ENCODE measurements at places on chromosomes 12 and 14.

- no peak for DNase-seq
These were observed 66.0 kb downstream of the DENND5B start for GRCh38 chr12:31524791-31525495.

DNA sequence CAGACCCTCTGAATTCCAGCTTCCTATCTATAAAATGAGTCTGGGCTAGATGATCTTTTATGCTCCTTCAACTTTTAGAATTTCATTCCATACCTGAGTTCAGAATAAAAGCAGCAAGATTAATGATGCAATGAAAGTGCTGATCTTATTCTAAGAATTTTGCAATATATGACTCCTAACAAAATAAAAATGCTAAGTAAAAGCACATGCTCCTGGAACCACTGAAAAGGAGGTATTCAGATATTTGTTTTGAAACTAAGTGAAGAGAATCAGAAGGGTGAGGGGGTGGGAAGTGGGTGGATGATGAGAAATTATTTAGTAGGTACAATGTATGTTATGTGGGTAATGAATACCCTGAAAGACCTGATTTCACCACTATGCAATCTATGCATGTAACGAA, 216.6 kb downstream of the PTPRO start:
- no peak for DNase-seq

DNA sequence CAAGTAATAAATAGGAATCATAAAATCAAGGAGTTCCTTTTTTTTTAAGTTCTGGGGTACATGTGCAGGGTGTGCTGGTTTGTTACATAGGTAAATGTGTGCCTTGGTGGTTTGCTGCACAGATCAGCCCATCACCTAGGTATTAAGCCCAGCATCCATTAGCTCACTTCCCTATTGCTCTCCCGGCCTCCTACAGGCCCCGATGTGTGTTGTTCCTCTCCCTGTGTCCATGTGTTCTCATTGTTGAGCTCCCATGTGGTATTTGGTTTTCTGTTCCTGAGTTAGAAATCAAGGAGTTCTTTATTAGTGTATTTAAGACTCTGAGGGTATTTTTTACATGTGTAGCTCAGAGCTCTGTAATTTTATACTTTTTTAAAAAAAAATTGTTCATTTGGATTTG, 86.0 kb downstream of the SCFD1 start:
- no peak for DNase-seq

DNA sequence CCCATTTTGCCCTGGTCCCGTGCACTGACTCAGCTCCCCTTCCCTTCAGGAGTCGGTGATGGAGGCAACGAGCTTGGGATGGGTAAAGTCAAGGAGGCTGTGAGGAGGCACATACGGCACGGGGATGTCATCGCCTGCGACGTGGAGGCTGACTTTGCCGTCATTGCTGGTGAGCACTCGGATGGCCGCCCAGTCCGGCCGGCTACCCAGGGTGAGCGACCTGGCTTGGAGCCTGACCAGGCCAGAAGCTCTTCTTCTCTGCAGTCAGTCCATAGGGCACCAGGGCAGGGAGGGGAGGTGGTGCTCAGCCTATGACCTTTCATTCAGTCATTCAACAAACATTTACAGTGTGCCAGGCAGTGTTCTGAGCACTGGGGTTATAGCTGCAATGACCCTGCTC, 39.8 kb downstream of the GPR68 start:
- no peak for DNase-seq

DNA sequence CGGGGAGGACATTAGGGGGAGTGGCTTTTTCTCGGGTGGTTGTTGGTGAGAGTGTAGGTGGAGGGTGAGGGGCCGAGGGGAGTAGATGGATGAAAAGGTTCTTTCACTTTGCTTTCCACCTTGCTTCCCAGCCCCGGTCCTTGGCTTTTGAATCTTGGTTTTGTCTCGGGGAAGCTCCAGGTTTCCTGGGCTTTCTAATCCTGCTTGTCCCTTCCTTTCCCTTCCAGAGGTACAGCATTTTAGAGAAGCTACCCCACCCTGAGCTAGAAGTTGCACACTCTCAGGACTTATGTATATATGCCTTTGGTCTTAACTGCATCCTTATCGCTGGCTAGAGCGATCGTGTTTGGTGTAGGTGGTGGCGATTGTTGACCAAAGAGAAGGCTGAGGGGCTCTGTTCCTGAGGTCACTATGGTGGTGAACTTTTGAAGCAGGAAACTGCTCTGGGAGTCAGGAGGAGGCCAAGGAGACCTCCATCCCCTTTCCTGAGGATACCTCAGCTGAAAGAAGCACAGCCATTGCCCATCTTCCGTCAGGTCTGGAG, 862 bp downstream of the PIP4K2C start:
- DNase-seq, result no peak

GRCh38 chr12:6069437-6070093, 54.9 kb downstream of the VWF start:
- no peak for DNase-seq

DNA sequence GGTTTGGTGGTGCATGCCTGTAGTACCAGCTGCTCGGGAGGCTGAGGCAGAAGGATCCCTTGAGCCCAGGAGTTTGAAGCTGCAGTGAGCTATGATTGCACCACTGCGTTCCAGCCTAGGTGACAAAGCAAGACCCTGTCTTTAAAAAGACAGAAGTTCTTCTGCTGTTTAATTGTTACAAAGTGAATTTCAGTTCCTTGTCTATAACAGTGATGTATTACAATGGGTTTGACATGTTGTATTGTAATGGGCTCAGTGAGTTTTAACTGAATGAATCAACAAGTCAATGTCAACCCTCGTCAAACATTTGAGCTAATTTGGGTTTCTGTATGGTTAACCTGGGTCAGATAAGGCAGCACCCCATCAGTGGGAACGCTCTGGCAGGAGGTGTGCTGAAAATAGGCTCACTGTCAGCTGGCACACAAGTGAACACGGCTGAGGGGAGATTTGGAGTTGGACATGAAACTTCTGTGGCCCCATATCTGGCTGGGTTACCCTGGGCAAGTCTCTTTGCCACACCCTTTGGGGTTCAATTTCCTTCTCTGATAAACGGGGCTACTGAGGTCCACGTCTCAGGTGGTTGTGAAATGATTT, 14.0 kb upstream of the TRPV4 start:
- no peak for DNase-seq

- DNase-seq, result peak; percentile 34
These were observed 1.3 kb upstream of the ARHGAP5 start for GRCh38 chr14:32075672-32076277.

GRCh38 chr14:50035214-50035613, 81.2 kb downstream of the VCPKMT start:
- no peak for DNase-seq

GRCh38 chr12:102602521-102602920, 122.2 kb upstream of the IGF1 start:
- DNase-seq, result no peak

- no peak for DNase-seq
These were observed 16.8 kb upstream of the EIF5 start for GRCh38 chr14:103317251-103317650.

DNA sequence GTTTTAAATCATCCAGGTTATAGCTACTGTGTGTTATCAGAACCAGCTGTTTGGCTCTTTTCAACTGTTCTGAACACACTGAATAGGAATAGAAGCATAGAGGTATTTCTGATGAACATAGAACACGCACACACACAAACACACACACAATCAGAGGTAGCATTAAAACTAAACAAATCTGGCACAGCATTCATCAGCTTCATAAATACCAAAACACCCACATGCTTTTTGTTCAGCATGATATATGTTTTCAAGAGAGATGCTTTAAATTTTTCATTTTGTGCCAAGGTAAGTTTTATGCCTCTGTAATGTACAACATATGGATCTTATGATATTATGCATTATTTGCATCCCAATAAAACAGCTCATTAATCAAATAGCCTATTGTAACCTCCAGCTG, 208.6 kb downstream of the GALC start:
- no peak for DNase-seq

DNA sequence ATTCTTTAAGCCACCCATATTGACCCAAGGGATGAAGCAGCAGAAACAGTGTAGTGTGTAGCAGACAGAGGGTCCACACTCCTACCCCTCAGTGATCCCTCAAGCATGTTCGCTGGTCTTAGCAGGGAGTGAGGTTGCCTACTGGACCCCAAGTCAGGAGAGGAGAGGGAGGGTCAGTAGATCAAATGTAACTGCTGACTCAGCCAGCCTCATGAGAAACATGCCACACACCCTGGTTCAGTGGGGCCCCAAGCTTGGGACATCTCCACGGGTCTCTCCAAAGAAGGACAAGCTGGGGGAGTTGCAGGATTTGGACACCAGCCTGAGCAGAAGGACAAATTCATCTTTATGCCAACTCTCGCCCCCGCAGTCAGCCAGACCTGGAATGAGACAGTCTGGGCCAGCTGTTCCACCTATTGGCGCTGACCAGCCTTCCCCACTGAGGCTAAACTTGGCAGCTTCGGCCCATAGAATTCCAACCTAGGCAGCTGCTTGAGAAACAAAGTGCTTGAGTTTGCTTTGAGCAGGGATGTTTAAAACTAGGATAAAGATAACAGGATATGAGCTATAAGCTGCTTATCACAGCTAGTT, 66.0 kb upstream of the ACTN1 start:
- DNase-seq, result no peak

GRCh38 chr12:117111386-117111785, 12.2 kb upstream of the TESC start:
- DNase-seq, result no peak

DNA sequence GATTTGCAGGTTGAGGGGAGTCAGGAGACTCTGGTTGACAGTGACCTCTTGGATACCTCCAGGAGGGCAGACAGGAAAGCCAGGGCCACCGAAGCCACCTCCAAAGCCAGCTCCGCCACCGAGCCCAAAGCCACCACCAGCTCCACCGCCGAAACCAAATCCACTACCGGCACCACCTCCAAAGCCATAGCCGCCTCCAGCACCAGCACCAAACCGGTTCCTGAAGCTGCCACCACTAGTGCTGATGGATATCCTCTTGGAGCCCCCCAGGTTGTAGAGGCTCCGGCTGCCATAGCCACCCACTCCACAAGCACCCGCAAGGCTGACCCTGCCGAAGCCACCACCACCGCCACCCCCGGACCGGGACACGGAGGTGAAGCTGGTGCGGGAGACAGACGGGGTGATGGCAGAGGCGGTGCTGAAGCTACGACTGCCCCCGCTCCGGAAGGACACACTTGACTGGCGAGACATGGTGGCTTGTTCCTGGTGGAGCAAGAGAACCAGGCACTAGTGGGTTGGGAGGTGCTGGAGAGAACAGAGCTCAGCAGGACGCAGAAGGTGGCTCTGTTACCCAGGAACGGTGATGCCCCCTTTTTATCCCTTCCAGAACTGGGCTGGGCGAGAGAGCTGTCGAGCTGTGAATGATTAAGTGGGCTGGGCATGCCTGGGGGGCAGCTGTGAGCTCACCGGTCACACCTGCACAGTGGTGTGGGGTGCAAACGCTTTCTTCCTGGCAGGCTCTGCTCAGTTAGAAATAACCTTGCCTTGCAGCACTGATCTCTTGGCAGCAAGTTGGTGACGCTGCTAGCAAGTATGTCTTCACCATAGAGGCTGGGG, at the start of gene KRT5:
Gene KRT5 (minus strand): TSS at position 569 of the 837 bp plus-strand sequence. CDS start 98 bp downstream, at position 471.
- no peak for DNase-seq

DNA sequence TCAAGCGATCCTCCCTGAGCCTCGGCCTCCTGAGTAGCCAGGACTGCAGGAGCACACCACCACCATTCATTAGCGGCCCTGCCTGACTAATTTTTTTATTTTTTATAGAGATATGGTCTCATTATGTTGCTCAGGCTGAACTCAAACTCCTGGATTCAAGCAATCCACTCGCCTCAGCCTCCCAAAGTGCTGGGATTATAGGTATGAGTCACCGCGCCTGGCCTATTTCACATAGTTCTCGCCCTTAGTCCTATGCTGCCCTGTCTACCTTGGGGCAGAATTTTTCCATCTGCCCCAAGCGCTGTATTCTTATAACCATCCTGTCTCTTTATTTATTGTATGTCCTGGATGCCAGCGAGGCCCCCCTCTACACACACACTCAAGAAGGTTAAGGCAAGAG, 50.9 kb upstream of the BCL2L14 start:
- no peak for DNase-seq

- DNase-seq, result no peak
These were observed 62.5 kb downstream of the CCDC88C start for GRCh38 chr14:91354979-91355685.

DNA sequence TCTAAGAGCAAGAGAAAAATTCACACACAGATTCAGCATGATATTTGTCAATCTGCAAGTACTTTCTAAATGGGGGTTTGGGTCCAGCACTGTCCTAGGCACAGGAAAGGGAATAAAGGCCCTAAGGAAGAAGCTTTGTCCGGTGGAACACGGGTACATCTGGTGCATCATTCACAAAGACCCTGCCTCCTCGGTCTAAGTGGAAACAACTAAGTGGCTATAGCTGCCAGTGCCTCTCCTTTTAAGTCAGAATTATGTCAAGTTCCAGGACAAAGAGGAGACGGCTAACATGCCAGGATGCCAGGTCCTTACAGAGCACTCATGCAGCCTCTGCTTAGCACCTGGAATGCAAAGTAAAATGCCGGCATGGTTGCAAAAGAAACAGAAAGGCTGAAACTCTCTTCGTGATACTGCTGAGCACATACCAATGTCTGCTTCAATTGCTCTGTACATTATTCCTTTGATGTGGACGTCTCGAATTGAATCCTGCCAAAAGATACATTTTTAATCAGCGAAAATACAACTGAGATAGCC, 47.5 kb downstream of the NT5DC3 start:
- no peak for DNase-seq

- no peak for DNase-seq
These were observed 82.8 kb upstream of the NEDD1 start for GRCh38 chr12:96824074-96824837.

DNA sequence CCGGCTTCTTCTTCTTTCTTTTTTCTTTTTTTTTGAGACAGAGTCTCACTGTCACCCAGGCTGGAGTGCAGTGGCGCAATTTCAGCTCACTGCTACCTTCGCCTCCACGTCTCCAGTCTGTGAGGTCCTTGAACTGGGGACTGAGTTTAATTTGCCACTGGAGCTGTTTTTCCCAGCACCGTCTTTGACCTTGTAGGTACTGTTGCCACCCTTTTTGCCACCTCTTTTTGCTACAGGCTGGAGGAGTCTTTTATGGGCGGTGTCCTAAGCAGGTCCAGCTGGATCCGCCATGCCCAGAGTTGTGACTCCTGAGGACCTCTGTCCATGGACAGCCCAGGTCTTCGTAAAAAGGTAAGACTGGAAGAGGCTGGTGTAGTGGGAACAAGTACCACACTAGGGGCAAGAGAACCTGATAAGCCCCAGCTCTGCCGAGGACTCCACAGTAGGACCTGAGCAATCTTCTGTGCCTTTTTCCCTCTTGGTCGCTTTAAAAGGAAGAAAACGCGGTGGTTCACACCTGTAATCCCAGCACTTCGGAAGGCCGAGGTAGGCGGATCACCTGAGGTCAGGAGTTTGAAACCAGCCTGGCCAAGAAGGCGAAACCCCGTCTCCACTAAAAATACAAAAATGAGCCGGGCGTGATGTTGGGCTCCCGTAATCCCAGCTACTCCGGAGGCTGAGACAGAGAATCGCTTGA, 946 bp downstream of the RNU4-2 start:
- peak; percentile 64 for DNase-seq

GRCh38 chr12:6927379-6928021, at the start of gene ATN1:
TSS of gene ATN1 (plus strand) at chr12:6927959. CDS start at chr12:6934002, 6,043 bp downstream.
- DNase-seq, result peak; percentile 86

GRCh38 chr12:94760786-94761185, 110.4 kb upstream of the TMCC3 start:
- no peak for DNase-seq

- DNase-seq, result no peak
These were observed 325.6 kb downstream of the NUAK1 start for GRCh38 chr12:105813201-105813600.
